ENCODE measurements at places on chromosomes 6 and 20.
A peak's percentile ranks its signal among the peaks of the same experiment; 100 is the strongest.

DNA sequence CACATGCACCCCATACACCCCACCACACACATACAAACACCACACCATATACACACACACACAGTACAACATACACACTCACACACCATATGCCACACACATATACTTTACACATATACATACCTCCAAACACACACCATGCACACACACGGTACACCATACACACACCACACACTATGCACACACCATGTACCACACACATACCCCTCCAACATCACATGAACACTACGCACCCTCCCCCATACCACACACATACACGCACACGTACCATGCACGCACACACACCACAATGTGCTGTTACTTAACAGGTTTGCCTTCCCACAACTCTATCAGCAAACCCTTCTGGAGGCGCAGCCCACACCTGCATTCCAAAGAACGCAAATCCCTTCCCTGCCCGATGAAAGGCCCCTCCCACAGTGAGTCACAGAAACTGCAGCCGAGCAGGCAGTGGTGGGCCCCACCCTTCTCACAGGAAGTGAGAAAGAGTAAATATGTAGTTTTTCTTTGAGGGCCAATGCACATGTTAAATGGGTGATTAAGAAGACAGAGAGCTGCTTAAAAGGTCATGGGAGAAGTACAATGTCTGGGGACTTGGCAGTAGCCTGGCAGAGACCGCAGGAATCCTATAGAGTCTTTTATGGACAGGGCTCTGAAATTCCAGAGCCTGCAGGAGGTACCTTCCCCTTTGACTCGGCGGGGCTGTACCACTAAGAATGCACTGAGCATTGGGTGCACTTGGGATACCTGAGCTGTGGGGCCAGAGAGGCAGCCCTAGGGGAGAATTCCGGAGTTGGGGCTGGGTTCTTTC is 34.1 kb upstream of the EZR start:
- DNase-seq, result peak; percentile 55

GRCh38 chr20:53757472-53757913 is 163.9 kb upstream of the ZNF217 start:
- DNase-seq, result no peak

- DNase-seq, result no peak
Observed at GRCh38 chr6:338815-339262, 46.6 kb downstream of the DUSP22 start.

- DNase-seq, result no peak
Observed at GRCh38 chr6:145141572-145141971, 593.7 kb downstream of the EPM2A start.

DNA sequence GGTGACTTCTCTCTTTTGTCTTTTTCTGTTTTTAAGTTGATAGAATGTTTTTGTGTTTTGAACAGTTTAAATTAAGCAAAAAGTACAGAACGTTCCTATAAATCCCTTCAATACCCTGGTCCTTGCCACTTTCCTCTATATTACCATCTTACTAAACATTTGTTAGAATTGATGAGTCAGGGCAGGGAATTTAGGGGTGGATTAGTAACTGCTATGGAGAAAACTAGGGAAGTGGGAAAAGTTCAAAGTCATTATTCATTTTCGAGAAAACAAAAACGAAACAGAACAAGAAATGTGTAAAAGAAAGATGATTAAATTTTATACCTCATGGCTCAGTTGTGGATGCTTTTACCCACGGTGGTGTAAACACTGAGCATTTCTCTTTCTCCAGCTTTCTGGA is 240.4 kb upstream of the SULF2 start:
- no peak for DNase-seq
